ENCODE measurements at places on chromosomes 12 and 14.

GRCh38 chr12:24835377-24835776 is 113.5 kb downstream of the BCAT1 start:
- no peak for DNase-seq

DNA sequence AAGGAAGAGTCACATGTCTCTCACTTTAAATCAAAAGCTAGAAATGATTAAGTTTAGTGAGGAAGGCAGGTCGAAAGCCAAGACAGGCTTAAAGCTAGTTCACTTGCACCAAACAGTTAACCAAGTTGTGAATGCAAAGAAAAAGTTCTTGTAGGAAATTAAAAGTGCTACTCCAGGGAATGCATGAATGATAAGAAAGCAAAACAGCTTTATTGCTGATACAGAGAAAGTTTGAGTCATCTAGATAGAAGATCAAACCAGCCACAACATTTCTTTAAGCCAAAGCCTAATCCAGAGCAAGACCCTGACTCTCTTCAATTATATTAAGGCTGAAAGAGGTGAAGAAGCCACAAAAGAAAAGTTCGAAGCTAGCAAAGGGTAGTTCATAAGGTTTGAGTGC is 193.6 kb downstream of the MSRB3 start:
- DNase-seq: no peak

DNA sequence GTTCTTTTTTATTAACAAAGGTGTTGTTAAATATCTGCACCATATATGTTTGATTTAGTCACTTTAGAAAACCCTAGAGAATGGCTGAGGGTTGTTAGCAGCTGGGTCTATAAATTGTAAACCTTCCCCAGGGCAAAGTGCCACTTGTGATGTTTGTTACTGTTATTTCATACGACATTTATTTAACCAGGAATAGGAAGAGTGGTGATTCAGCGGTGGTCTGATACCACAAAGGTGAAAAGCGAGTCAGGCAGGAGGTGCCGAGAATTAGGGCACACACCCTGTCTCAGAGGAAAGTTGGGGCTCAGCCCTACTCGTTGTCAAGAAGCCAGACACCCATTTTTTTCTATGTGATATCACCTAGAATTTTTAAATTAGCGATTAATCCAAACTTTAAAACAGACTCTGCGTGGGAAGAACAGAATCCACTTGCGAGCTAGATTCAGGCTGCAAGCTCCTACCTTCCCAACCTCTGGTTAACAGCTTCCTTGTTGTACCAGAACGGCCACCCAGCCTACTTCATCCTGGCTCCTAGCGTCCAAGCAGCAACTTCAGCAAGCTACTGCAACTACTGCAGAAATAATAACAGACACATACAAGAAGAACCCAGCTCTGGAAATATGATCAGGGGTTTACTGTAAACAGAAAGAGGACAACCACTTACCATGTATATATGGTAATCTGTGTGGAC is 126.7 kb downstream of the TMEM132D start:
- no peak for DNase-seq

- no peak for DNase-seq
Measured at GRCh38 chr14:95226801-95227200, 69.5 kb upstream of the DICER1 start.

DNA sequence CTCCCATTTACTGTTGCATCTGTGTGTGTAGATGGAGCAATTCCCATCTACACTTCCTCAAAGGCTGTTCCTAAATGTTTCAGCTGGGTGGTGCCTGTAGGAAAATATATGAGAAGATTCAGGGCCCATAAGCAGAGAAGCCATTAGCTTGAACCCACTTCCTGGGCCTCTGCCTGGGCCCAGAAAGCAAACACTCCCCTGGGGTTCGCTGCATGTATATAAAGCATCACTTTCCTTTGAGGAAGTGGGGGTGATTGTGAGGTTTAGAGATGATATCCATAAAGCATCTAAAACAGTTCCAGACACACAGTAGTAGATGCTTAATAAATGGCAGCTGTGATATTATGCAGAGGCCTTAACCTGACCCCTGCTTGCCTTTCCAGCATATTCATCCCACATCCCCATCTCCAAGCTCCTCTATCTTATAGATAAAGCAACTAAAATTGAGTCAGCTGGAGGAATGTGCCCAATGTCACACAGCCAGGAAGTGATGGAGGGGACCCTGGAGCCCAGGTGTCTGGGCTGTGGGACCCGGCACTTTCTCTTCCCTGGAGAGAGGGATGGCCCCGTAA is 280.0 kb upstream of the CRY1 start:
- DNase-seq: no peak

- DNase-seq: no peak
Measured at GRCh38 chr12:60173224-60174170, 577.7 kb downstream of the SLC16A7 start.

DNA sequence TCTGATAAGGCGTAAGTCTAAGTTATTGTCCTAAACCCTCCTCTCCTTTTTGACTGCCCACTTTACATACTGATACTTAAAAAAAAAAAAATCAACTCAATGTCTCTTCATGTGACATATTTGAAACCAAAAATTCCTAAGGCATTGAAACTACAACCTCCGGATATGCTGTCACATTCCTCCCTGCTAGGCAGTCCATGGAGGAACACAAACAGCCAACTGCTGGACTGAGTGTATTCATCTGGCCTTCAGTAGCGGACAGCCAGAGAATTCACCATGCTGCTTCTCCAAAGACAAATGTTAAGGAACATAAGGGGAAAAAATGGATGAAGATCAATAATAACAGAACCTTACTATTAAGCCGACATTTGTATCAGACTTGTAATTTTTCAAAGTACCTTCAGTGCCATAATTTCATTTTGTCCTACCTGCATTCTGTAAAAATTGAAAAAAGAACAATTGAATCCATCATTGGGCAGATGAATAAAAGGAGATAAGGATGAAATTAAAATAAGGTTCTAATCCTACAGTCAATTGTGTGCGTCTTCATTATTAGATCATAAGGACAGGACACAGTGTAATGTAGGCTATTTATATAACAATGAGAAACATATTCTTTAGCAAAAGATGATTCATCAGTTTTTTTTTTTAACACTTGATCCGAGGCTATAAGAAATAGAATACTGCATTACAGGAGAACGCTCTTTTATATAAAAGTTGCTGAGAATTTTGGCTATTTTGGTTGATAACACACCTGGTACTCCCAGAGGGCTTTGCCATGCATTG is 12.2 kb downstream of the RERG start:
- DNase-seq: no peak

DNA sequence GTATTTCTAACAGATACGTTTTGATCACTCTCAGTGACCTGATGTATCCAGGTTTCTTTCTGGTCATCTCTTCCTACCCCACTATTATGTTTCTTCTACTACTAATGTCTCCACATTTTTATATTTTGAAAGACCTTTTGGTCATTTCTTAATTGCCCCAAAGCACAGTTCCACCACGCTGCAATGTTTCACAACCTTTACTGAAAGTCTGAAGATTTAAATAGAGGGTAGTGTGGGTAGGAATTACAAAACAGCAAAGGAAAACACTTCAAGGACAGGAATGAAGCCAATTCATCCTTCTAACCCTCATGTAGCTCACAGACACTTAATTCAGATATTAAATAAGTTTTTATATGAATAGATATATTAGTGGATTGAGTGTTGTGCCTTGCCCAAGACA is 36.1 kb upstream of the SLC16A7 start:
- DNase-seq: no peak

DNA sequence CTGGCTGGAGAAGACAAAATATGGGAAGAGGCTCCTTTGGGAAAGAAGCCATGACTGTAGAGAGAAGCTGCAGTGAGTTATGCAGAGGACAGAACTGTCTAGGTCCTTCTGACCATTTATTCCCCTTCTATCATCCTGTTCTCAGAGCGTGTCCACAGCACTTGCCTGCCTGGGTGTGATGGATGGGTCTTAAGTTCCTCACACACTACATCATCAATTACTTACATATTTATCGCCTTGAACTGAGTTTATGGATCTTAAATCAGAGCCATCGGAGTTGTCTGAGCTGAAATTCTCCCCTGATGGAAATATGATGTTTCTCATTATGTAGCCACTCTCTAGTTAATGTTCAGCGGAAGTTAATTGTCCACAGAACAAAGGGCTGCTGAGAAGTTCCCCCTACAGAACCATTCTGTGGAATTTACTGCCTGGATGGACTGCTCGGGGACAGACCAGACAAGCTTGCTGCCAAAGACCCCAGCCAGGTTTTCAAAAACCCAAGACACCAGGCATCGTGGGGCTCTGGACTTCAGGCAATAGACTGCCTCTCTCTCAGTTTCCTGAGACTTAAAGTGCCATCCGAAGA is 232.5 kb upstream of the NOS1 start:
- no peak for DNase-seq

- no peak for DNase-seq
Measured at GRCh38 chr14:69928111-69928523, 48.9 kb downstream of the SMOC1 start.

DNA sequence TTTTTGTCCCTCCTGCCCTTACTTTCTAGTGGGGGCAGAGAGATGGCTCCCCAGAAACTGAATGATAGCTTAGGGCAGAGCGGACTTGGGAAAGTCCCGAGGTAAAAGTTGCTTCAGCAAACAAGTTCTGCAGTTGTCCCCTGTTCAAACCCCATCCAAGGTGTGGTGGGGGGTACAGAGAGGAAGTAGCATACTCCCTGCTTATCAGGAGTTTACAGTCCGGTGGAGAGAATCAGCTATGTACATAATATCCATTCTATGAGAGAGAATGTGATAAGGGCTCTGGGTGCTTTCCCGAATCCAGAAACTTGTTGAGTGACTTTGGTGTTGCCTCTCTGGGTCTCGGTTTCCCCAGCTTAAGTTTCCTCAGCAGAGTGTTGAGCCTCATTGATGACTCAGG is 40.4 kb upstream of the VRK1 start:
- no peak for DNase-seq

DNA sequence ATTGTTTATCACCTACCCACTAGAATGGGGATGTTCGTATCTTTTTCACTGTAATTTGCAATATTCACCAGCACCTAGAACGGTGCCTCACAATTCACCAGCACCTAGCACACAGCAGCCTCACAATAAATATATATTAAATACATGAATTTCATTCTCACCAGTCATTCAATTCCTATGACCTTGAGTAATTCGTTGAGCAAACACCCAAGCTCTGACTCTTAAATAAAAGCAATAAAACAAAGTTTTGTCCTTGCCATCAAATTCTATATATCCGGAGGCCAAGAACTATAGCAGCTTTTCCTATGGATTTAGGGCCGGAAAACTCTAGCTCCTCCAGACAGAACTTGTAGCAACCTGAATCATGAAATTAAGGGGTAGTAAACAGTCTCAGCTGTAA is 981 bp downstream of the VTI1B start:
- no peak for DNase-seq

DNA sequence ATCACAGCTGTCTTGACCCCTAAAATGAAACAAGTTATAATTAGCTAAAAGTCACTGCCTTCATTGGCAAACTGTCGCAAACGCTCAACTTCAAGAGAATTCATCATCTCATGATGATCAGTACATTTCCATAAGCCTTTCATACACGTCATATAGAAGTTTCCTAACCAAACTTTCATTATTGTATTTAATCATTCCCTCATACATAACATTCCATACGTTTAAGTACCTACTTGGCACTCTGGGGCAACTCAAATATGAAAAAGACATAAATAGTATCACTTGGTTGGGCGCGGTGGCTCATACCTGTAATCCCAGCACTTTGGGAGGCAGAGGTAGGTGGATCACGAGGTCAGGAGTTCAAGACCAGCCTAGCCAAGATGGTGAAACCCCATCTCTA is 12.4 kb upstream of the PPP2R5E start:
- no peak for DNase-seq

- no peak for DNase-seq
Measured at GRCh38 chr12:49017891-49018260, 700 bp downstream of the PRKAG1 start.

GRCh38 chr12:122860040-122860853 is 25.0 kb downstream of the HIP1R start:
- peak; percentile 81 for DNase-seq
